SW 1271 (cell line): ENCODE measurements at places on chromosomes 11 and 22.

DNA sequence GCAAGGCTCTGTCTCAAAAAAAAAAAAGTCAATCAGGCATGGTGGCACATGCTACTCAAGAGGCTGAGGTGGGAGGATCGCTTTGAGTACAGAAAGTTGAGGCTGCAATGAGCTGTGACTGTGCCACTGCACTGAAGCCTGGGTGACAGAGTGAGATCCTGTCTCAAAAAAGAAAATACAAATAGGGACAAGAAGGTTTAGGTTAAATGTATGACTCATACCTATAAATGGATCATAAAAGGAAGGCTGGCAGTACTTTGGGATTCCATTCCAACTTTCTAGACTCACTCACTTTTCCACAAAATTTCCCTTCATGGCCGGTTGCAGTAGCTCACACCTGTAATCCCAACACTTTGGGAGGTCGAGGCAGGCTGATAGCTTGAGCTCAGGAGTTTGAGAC, 25.6 kb upstream of the OSBP start:
- DNase-seq = no peak

- no peak for DNase-seq
Measured at GRCh38 chr11:129928923-129929692, 33.7 kb upstream of the NFRKB start.

- DNase-seq = no peak
Measured at GRCh38 chr22:20273758-20274181, 5.7 kb upstream of the RTN4R start.

GRCh38 chr11:33043221-33043830, 4.0 kb downstream of the TCP11L1 start:
- no peak for DNase-seq

GRCh38 chr11:120746836-120747609, 235.5 kb downstream of the GRIK4 start:
- DNase-seq = no peak

DNA sequence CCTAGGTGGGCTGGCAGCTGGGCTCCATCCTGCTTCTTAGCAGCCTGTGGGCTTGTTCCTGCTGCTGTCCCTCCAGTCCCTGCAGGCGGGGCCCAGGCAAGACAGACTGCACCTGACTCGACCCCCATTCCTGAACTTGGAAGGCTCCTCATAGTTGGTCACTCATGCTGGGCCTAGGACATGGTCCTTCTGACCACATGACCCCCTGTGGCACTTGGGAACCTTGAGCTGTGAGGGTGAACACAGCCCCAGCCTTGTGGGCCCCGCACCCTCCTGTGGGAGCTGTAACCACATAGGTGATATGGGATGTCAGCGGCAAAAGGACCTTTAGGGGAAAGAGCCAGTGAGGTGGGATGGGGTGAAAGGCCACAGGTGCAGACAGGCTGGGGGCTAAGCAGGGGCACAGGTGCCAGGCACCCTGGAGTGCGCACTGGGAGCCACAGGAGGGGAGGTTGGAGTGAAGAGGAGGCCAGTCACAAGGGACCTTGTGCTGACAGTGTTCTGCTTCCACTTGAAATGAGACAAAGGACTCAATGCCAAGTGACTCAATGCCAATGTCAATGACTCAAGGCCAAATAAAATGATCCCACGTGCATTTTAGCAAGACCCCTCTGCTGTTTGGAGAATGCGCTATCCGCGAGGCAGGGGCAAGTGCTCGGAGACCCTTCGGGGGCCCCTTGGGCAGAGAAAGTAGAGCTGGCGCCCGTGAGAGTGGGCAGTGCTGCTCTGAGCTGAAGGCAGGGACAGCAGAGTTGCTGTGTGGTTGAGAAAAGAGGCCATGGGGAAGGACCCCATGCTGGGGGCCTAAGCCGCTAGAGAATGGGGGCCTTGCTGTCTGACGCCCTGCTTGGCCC, 90.7 kb downstream of the MORC2 start:
- DNase-seq = no peak

GRCh38 chr22:29112121-29112520, 39.3 kb downstream of the KREMEN1 start:
- DNase-seq = no peak

- DNase-seq = no peak
Measured at GRCh38 chr11:102647430-102647829, 22.3 kb upstream of the MMP20 start.

DNA sequence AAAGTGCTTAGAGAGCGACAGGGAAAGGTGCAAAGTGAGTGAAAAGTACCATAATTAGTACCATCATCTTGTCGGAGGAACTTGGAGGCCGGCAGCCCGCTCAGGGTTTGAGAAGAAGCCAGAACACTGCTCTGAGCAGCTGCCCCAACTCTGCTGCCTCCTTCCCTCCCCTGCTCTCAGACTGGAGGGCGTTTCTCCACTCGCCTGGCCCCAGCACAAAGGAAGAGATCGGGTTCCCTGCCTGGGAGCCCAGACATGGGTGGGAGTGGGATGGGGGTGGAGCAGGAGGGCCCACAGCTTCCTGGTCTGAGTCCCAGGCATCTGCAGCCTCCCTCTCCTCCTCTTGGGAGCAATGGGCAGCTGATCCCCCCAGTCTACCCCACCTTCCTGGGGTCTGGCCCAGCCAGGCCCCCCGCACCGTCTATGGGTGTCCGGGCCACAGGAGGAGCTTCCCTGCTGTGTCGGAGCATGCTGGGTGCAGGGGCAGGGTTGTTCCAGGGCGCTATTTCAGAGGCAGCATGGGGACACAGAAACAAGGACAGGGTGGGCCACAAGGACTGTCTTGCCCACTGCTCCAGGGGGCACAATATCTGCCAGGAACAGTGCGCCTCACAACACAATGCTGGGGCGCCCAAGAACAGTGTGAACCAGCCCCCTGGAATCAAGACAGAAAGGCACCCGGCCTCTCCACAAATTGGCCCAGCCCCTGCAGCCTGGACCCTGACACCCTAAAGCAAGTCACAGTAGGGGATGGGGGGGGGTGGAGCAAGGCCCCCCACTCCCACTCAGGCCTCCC, 4.8 kb downstream of the LIF start:
- no peak for DNase-seq
